ENCODE measurements at places on chromosomes 5 and 9.

GRCh38 chr9:6562871-6563430, 82.6 kb downstream of the GLDC start:
- no peaks in the 10 kb centered on the region for H3K4me1 ChIP-seq
- no peaks in the 10 kb centered on the region for H3K36me3 ChIP-seq
- DNase-seq: no peak
- H3K4me3 ChIP-seq: no peak overlapping the region
- peaks cover 2% of the 10 kb centered on the region for H3K27me3 ChIP-seq

- peaks cover 12% of the 10 kb centered on the region for H3K4me1 ChIP-seq
- no peaks in the 10 kb centered on the region for H3K36me3 ChIP-seq
- H3K27ac ChIP-seq: no peak overlapping the region
- DNase-seq: no peak
- peaks cover 1% of the 10 kb centered on the region for H3K27me3 ChIP-seq
These were observed 1.2 kb downstream of the FGF18 start for GRCh38 chr5:171420431-171421241.

DNA sequence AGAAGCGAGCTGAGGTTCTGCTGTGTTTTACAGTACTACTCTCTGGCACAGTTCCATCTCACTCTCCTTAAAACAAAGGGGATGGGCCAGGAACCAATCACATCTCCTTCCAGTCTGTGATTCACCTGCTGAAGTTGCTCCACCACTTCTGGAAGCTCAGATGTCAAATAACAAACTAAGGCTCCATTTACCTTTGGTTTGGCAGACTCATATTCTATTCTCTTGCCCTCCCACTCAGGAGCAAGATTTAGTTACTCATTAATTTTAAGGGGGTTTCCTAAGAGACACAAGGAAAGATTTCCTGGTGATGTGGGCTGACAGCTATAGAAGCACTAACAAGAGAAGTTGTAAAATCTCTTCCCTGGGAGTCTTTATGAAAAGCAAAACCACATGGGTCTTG, 37.8 kb upstream of the KIF2A start:
- H3K27ac ChIP-seq: no peak overlapping the region
- H3K4me3 ChIP-seq: no peak overlapping the region
- no peaks in the 10 kb centered on the region for H3K27me3 ChIP-seq
- no peaks in the 10 kb centered on the region for H3K4me1 ChIP-seq
- no peak for DNase-seq

GRCh38 chr5:148963664-148964063, 99.2 kb downstream of the SH3TC2 start:
- H3K36me3 ChIP-seq: peaks cover 4% of the 10 kb centered on the region
- DNase-seq: no peak
- no peak overlapping the region for H3K4me3 ChIP-seq
- no peak overlapping the region for H3K27ac ChIP-seq
- no peaks in the 10 kb centered on the region for H3K27me3 ChIP-seq
- H3K4me1 ChIP-seq: peaks cover 9% of the 10 kb centered on the region

- no peaks in the 10 kb centered on the region for H3K36me3 ChIP-seq
- H3K27ac ChIP-seq: no peak overlapping the region
- no peak overlapping the region for H3K4me3 ChIP-seq
- H3K4me1 ChIP-seq: peaks cover 21% of the 10 kb centered on the region
- no peaks in the 10 kb centered on the region for H3K27me3 ChIP-seq
- DNase-seq: no peak
These were observed 60.0 kb downstream of the PAM start for GRCh38 chr5:102815084-102815483.

GRCh38 chr9:136916330-136917184, 28.0 kb downstream of the FBXW5 start:
- no peak overlapping the region for H3K4me3 ChIP-seq
- peaks cover 25% of the 10 kb centered on the region for H3K36me3 ChIP-seq
- H3K27me3 ChIP-seq: no peaks in the 10 kb centered on the region
- no peaks in the 10 kb centered on the region for H3K4me1 ChIP-seq

DNA sequence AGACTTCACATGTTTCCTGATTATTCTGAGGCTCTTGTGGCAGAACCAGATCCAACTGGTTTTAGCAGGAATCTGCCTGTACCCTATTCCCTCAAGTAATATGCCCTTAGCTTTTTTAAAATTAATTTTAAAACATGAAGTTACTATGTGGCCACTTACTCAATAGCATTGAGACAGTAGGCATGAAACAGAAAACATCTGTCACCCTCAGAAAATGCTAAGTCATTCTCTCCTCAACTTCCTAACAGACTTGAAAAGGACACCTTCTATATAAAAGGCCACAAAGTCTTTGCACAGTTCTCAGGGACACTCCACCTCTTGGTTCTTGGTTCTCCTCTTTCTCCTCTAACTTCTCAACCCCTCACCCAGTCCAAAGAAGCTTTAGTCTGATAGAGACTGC, 277.8 kb downstream of the RAB3C start:
- DNase-seq: no peak
- H3K4me1 ChIP-seq: no peaks in the 10 kb centered on the region
- H3K27me3 ChIP-seq: no peaks in the 10 kb centered on the region
- H3K27ac ChIP-seq: no peak overlapping the region
- no peaks in the 10 kb centered on the region for H3K36me3 ChIP-seq
- H3K4me3 ChIP-seq: no peak overlapping the region

DNA sequence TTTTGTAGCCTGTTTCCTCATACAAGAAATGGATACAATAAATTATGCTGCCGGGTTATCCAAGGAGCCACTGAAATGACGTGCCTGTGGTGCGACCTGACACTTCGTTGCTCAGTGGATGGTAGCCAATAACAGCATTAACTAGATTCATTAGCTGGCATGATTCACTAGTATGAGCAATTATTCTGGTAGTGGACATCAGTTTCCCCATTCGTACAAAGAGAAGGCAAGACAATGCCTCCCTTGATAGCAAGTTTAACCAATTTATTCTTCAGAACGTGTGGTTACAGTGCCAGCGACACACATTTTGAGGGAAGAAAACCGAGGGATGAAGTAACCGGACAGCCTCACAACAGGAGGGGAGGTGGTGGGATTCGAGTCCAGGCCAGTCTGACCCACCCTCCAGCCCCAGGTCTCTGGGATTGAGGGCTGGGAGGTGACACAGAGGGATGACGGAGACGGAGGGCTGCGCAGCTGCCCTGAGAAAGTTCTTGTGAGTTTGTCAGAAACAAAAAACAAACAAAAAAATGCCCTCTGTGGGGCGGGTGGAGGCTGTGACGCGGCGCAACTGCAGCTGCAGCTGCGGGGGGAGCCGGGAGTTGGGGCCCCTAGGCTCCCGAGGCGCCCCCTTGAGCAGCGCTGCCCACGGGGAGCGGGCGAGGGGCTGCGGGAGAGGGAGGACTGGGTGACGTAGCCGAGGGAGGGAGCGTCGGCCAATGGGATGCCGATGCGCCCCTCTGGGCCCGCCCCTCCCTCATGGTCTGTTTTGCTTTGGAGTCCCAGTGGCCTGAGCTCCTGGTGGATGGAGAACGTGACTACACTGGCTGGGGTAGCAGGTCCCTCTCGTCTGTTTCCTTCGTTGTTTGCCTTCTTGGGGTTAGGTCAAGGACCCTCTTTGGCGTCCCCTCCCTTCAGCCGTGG, 10.9 kb downstream of the LHX2 start:
- no peak overlapping the region for H3K4me3 ChIP-seq
- H3K27ac ChIP-seq: no peak overlapping the region
- H3K4me1 ChIP-seq: peaks cover 12% of the 10 kb centered on the region
- no peaks in the 10 kb centered on the region for H3K36me3 ChIP-seq
- H3K27me3 ChIP-seq: peaks cover 36% of the 10 kb centered on the region
- DNase-seq: no peak

DNA sequence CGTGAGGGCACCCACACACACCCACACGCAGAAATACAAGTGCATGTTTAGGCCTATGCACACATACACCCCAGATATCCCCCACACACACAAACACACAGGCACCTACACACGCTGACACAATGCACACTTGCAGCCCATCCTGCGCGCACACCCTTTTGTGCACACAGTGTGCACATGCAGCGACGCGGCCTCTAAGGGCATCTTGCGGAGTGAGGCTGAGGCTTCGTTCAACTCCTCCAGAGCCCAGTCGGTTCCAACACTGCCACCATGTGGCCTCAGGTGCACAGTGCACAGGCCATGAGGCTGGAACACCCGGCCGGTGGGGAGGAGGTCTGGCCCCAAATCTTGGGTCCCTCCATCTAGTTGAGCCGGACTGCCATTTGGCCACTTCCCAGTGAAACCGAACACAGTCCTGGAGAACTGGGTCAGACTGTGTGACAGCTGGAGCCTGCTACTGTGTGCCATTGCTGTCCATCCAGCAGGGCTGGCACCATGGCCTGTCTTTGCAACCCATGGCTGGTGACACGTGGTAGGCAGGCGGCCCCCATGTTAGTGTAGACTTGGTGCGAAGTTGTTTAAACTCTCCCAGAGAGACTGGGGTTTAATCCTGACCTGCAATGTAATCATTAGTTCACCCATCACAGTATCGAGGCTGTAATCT, 97.7 kb upstream of the MVB12B start:
- H3K4me1 ChIP-seq: no peaks in the 10 kb centered on the region
- peak overlapping the region; percentile 6 for H3K4me3 ChIP-seq
- peaks cover 1% of the 10 kb centered on the region for H3K27me3 ChIP-seq
- peak; percentile 25 for DNase-seq
- no peaks in the 10 kb centered on the region for H3K36me3 ChIP-seq

DNA sequence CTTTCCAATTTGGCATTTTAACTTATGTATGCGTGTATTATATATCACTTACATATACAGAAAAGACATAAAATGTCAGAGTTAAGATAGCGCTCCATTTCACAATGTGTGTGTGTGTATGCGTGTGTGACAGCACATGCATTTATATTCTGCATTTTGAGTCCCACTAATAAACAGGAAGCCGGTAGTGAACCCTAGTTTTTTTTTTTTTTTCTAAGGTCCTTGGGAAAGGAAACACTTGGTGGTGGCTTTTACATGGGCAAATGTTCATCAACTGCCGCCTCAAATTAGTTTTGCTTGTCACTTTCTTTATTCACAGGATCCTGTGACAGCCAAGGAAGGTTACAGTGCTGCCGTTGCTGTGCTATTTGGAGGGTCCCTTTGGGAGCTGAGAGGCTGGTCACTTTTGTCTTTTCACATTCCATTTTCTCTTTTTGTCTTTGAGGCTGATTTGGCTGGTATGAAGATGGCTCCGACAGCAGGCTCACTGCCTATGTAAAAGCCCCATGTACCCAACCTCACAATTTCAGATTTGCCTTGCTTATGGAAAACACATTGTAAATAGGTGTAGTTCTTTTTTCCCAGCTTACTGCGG, 298.9 kb downstream of the CSNK1G3 start:
- H3K27me3 ChIP-seq: no peaks in the 10 kb centered on the region
- no peak overlapping the region for H3K4me3 ChIP-seq
- H3K27ac ChIP-seq: no peak overlapping the region

DNA sequence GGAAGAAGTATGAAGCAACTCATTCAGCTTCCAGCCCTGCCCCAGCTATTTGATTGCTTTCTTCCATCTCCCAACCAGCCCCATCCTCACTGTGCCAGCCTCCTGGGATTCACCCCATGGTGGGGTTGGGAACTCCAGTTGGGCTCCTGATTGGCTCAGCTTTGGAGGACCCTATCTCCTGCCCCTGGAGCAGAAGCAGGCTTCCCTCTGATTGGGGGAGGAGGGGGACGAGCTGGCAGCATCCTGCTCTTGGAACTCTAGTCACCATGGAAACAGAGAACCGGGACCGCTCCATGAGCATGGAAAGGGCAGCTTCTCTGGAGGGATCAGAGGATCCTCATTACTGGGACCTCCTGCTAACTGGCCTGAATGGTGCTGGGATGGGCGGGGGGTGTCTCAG, 2.6 kb downstream of the SLC6A7 start:
- no peaks in the 10 kb centered on the region for H3K36me3 ChIP-seq
- H3K4me1 ChIP-seq: no peaks in the 10 kb centered on the region
- H3K4me3 ChIP-seq: no peak overlapping the region
- H3K27me3 ChIP-seq: peaks cover 7% of the 10 kb centered on the region

- no peaks in the 10 kb centered on the region for H3K4me1 ChIP-seq
- H3K36me3 ChIP-seq: peaks cover 26% of the 10 kb centered on the region
- DNase-seq: no peak
These were observed 32.8 kb downstream of the VPS13A start for GRCh38 chr9:77210116-77210515.

GRCh38 chr9:38734831-38735230, 14.9 kb upstream of the FAM240B start:
- no peaks in the 10 kb centered on the region for H3K36me3 ChIP-seq
- DNase-seq: no peak
- H3K27me3 ChIP-seq: no peaks in the 10 kb centered on the region
- H3K27ac ChIP-seq: no peak overlapping the region
- no peak overlapping the region for H3K4me3 ChIP-seq

DNA sequence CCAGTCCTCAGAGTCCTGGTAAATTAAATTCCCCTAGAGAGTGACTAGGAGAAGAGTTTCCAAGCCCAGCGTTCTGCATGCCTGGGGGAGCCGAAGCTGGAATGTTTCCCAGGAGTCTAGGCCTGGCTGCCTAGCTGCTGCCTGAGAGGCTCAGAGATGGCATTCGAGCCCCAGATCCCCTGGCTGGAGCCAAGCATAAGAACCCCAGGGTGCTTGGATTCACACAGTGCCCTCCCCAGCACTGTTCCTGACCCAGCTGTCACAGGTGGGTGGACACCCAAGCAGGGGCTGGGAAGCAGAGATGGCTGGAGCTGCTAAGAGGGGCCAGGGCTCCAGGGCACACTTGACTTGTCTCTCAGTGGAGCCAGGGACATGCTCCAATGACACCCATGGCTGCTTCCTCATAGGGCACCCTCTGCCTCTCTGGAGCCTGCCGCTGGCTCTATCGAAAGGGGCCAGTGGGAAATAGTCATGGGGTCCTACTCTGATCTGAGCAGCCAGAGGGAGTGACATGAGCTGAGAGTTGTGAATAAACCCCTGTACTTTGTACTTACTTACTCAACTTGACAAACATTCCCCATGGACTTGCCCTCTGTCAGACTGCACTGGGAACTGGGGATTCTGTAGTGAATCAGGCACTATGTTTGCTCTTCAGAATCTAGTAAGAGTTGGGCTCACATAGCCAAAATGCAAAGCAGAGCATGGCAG, 62.6 kb upstream of the XPA start:
- H3K4me3 ChIP-seq: no peak overlapping the region
- no peak for DNase-seq
- H3K4me1 ChIP-seq: no peaks in the 10 kb centered on the region
- no peak overlapping the region for H3K27ac ChIP-seq

- H3K4me3 ChIP-seq: no peak overlapping the region
- no peak for DNase-seq
- H3K36me3 ChIP-seq: no peaks in the 10 kb centered on the region
- peaks cover 7% of the 10 kb centered on the region for H3K27me3 ChIP-seq
These were observed 68.1 kb upstream of the ERBIN start for GRCh38 chr5:65858316-65858715.

- H3K27me3 ChIP-seq: no peaks in the 10 kb centered on the region
- no peak overlapping the region for H3K4me3 ChIP-seq
- no peak overlapping the region for H3K27ac ChIP-seq
- H3K4me1 ChIP-seq: no peaks in the 10 kb centered on the region
- peaks cover 19% of the 10 kb centered on the region for H3K36me3 ChIP-seq
These were observed 15.4 kb downstream of the CDKN2AIPNL start for GRCh38 chr5:134396274-134396673.

- H3K36me3 ChIP-seq: peaks cover 4% of the 10 kb centered on the region
- H3K27me3 ChIP-seq: peaks cover 7% of the 10 kb centered on the region
- H3K27ac ChIP-seq: peak overlapping the region; percentile 100
- DNase-seq: no peak
- H3K4me1 ChIP-seq: peaks cover 39% of the 10 kb centered on the region
These were observed 844 bp upstream of the MCCC2 start for GRCh38 chr5:71586052-71586940.

- no peaks in the 10 kb centered on the region for H3K4me1 ChIP-seq
- H3K4me3 ChIP-seq: no peak overlapping the region
- peaks cover 3% of the 10 kb centered on the region for H3K27me3 ChIP-seq
- no peak for DNase-seq
- H3K27ac ChIP-seq: no peak overlapping the region
These were observed 45.7 kb upstream of the ORM1 start for GRCh38 chr9:114276908-114277821.
